ENCODE measurements at places on chromosomes 3 and 15.

- DNase-seq = no peak
These were observed 128.7 kb upstream of the WNT5A start for GRCh38 chr3:55615694-55616295.

DNA sequence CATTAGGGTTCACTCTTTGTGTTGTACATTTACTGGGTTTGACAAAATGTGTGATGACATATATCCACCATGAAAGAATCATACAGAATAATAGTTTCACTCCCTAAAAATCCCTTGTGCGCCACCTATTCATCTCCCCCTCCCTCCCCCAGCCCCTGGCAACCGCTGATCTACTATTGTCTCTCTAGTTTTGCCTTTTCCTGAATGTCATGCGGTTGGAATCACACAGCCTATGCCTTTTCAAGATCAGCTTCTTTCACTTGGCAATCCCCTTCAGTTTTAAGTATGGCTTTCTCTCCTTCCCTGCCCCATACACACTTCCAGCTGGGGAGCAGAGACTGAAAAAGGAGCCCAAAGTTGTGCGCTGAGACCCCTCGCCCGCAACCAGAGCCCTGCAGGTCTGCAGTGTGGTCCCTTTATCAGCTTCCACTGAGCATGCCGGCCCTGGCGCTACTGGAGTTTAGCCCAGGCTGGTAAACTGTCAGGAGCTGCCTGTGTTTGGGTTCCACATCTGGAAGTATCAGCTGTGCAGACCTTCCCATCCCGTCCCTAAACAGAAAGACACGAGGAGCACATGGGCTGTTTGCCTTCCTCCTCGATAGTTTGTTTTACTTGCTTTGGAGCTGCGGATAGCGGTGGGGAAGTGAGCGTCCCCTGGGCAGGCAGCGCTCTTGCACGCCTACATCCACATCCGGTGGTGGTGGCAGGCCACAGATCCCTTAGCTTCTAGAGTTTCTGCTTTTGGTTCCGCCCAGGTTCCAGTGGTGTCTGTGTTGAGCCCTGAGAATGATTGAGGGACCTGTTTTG is 12.3 kb downstream of the BOC start:
- no peak for DNase-seq

GRCh38 chr3:19149368-19149767 is 1.1 kb downstream of the KCNH8 start:
- DNase-seq = no peak

DNA sequence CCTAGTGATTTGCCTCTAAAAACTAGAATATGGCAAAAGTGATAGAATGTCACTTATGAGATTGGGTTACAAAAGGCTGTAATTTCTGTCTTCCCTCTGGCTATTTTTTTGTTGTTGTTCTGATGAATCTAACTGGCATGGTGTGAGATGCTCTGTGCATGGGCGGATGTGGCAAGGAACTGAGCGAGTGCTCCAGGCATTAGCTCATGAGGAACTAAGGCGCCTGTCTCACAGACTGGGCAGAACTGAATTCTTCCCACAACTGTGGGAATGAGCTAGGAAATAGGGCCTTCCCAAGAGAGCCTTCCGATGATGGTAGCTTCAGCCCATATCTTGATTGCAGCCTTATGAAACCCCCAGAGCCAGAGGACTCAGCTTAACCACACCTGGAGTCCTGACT is 222.5 kb downstream of the NR2F2 start:
- DNase-seq = no peak

- no peak for DNase-seq
These were observed 108.4 kb upstream of the TUSC7 start for GRCh38 chr3:116601206-116601605.

DNA sequence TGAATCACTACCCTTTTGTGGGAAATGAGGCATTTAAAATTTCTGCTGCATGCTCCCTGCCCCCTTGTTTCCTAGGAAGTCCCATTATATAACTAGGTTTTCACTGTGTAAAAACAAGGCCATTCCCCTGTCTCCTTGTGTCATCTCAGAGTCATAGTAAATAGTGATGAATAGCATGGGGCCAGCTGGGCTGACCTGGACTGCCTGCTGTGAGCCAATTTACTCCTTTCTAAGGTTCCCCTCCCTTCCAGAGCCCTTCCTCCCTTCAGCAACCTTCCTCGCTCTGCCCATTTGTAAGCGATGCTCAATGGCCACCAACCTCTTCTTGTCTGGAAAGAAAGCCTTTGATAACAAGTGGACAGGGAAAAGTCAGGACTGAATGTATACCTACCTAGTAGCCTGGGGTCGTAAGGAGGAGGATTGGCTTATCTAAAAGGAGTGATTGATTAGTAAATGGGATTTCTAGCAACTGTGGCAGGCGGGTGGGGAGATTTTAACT is 11.7 kb downstream of the ITGA11 start:
- DNase-seq = peak; percentile 4

DNA sequence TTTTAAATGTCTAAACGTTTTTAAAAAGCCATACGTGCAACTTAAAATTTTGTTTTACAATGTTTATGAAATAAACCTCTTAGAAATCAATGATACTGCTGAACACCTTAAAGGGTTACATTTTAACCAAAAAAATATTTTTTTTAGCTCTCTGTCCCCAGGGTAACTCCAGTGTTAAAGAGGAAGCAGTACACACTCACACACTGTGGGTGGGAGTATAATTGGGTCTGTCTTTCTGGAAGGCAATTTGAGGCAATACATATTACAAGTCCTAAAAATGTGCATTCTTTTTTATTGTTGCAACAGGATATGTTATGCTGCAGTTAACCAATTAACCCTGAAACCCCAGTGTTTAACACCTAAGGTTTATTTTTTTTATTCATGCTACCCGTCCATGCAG is 34.1 kb downstream of the WHAMM start:
- no peak for DNase-seq

- DNase-seq = no peak
These were observed 785 bp upstream of the IFT57 start for GRCh38 chr3:108222853-108223565.

GRCh38 chr3:71916747-71917369 is 131.9 kb upstream of the PROK2 start:
- no peak for DNase-seq

DNA sequence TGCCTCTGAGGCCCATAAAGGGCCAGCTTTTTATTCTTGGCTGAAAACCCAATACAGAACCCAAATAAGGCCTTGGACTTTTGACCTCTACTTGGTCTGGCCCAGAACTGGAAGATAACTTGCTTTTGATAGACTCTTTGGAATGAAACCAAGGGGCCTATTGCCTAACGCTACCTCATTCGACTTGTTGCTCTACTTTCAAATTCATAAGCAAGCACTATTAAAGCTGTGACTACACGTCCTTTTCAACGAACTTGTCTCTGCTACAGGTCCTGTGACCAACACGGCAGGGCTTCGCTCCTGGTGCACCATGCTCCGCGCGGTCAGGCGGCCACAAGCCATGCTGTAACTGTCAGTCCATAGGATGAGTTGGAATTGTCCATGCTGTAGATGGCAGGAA is 385.4 kb downstream of the MFSD1 start:
- DNase-seq = no peak

DNA sequence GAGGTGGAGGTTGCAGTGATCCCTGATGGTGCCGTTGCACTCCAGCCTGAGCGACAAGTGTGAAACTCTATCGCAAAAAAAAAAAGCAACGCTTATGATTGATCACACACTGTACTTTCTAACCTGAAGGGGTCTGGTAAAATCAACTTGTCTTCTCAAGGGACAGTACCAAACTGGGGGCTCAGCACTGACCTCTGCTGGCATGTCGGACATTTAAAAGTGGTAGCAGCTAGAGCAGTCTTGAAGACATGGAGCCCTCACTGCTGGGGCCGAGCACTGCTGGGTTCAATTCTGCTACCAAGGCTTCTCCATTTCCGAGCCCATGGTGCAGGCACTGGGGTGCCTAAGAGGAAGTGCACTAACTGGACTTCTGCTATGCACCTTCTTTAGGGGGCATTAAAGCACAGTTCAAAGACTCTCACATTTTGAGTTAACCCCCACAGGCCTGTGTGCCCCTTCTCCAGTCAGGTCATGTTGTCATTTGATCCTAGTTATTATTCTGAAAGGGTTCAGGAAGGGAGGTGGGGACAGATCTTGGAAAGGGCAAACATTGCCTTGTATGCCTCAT is 26.4 kb upstream of the LAMP3 start:
- DNase-seq = peak; percentile 43

DNA sequence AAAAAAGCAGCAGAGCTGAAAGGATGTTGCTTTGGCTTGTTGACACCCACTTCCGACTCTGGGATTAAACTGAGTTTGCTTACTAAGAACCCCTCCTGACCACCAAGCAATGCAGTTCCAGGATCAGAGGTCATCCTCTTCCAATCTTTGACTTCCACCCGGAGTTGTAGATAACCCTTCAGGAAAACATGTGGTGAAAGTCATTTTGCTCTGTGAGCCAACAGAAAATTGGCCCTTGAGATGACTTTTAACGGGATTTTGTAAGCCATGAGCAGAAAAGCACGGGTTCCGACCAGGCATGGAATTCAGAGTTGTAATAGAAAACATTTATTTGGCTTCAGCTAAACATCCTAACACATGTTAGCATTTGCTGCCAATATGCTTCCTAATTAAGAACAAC is 171.6 kb upstream of the NR2F2 start:
- DNase-seq = no peak

- DNase-seq = no peak
These were observed 18.4 kb upstream of the ALCAM start for GRCh38 chr3:105348307-105348706.

GRCh38 chr3:46564190-46565021 is 1.7 kb downstream of the LRRC2 start:
- DNase-seq = no peak

- DNase-seq = no peak
These were observed 2.3 kb upstream of the SOX14 start for GRCh38 chr3:137761563-137762503.

GRCh38 chr15:77476995-77477394 is 56.3 kb downstream of the HMG20A start:
- DNase-seq = no peak

DNA sequence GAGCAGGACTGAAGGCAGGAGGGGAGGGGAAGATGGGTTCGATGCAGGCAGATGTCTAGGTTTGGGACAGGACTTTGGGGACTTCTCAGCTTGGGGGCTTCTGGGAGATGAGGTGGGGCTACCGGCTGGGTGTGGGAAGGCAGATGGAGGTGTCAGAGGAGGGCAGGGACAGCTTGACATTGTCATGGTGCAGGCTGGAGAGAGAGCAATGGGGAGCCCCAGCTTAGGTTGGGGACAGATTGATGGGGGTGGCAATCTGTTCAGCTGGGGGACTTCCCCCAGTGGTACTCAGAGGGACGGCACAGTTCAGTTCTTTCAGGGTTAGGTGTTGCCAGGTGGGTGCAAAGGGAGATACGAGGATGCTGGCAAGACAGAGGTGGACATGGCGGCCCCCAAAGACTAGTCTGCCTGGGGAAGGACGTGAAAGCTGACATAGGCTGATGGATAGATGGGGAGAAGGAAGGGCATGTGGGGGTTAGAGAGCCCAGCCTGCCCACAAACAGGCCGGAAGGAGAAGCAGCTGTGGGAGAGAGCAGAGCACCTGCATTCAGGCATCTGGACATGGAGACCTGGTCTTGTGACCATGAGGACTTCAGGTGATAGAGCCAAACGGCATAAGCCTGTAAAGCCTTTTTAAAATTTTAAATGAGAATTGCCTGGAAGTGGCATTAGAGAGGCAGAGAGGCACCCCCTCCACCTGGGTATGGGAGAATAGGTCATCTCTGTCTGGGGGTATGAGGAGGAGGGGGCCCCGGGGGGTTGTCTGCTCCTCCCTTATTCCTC is 21.1 kb downstream of the ACAA1 start:
- DNase-seq = peak; percentile 32

GRCh38 chr3:29322586-29322985 is 41.7 kb downstream of the RBMS3 start:
- no peak for DNase-seq

DNA sequence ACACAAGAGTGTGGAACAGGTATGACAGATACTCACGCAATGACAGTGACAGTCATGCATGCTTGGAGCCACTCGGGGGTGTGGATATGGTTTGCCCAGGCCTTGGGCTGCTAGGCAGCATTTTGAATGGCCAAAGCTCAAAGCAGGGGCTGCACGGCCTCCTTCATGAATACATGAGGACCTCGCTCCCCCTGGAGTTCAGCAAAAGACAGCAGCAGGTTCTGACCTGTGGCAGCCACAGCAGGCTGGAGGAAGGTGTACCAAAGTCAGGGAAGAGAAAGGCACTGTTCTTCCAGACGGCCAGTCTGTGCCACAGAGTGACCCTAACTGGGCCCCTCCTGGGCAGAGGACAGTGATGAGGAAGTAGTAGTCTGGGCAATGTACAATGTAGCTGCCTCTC is 88.2 kb upstream of the C2CD4B start:
- no peak for DNase-seq

DNA sequence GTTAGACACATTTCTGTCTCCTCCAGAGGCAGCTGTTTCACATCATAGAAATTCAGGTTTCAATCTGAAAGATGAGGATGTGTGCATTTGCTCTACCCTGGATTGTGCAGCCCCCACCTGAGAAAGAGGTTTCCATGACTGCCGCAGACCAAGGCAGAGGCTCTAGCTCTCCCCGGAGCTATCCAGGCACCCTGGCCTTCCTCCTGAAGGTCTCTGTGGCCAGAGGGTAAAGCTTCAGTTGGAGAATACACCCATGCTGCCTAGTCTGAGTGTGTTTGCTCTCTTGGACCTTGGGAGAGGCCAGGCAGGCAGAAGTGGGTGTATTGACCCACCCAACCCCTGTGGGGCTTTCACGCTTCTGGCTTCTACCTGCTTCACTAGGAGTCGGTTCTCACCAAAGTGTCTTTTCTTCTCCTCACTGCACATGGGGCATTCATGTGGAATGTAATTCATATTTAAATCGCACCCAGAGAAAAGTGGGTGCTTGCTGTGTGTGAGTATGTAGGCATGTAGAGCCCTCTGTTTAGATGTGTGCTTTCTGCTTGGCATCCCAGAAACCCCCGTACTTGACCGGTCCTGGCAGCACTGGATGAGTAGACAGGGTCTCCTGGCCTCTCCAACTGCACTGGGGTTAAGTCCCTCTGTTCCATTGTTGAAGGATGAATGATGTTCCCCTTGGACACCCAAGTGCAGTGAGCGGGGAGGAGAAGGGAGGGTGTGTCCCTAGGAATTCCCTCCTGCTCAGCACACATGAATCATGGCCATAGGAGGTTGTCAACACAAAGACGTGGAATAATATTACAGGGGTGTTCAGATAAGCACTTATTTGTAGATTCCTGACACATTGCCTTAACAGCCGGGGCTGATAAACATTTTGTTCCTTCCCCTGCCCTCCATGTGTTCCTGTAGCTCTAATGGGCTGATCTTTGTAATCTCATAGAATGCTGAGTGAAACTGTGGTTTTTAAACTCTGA is 20.3 kb upstream of the RAB6B start:
- DNase-seq = no peak

GRCh38 chr15:80210611-80211573 is 41.1 kb downstream of the CTXND1 start:
- peak; percentile 26 for DNase-seq

GRCh38 chr3:95629802-95630201 is 1184.6 kb upstream of the EPHA6 start:
- no peak for DNase-seq

- no peak for DNase-seq
These were observed 7.7 kb downstream of the SELENOT start for GRCh38 chr3:150610785-150611184.
